ENCODE measurements at places on chromosomes 3 and 15. TPM values are rescaled to one million over a fixed set of nuclear protein-coding genes. Genes with fewer than 3 reads are reported as not detected.

TMC3 gene
- polyA plus RNA-seq, result 6.2 TPM

CHRFAM7A gene
- 3.2 TPM for polyA plus RNA-seq

IGDCC3 gene
- polyA plus RNA-seq, result 1.6 TPM

GRCh38 chr15:61764981-61765380 lies 295.3 kb downstream of the VPS13C start:
- H3K4me3 ChIP-seq, result no peak overlapping the region
- H3K27me3 ChIP-seq, result no peaks in the 10 kb centered on the region
- H3K36me3 ChIP-seq, result no peaks in the 10 kb centered on the region
- no peaks in the 10 kb centered on the region for H3K4me1 ChIP-seq
- no peak for DNase-seq
- no peak overlapping the region for H3K27ac ChIP-seq

GRCh38 chr3:15514663-15515340 lies 6.7 kb downstream of the COLQ start:
- no peaks in the 10 kb centered on the region for H3K4me1 ChIP-seq
- no peak overlapping the region for H3K4me3 ChIP-seq
- DNase-seq, result no peak
- no peak overlapping the region for H3K27ac ChIP-seq
- no peaks in the 10 kb centered on the region for H3K36me3 ChIP-seq
- H3K27me3 ChIP-seq, result no peaks in the 10 kb centered on the region

DNA sequence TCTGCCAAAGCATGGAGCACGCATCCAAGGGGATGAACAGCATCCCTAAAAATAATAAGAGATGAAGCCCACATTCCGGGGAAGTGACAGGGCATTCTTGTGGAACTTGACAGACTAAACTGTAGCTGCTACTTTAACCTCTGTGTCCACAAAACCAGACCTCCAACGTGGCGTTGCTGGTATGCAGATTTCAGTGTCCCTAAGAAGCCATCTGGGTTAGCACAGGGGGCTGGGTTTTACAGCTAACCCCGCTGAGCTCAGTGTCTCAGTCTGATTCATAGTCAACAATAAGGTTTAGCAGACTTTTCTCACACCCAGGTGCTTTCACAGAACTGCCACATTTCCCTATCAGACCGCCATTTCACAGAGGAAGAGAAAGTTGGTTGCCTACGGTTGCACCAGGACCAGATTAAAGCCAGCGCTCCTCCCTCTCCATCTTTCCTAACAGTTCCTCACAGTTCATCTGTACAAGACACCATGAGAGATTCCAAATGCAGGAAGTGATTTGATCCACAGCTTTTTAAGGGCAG lies 61.6 kb upstream of the CTDSPL start:
- peaks cover 18% of the 10 kb centered on the region for H3K36me3 ChIP-seq
- DNase-seq, result no peak
- H3K27ac ChIP-seq, result no peak overlapping the region
- no peaks in the 10 kb centered on the region for H3K4me1 ChIP-seq
- H3K4me3 ChIP-seq, result no peak overlapping the region

DNA sequence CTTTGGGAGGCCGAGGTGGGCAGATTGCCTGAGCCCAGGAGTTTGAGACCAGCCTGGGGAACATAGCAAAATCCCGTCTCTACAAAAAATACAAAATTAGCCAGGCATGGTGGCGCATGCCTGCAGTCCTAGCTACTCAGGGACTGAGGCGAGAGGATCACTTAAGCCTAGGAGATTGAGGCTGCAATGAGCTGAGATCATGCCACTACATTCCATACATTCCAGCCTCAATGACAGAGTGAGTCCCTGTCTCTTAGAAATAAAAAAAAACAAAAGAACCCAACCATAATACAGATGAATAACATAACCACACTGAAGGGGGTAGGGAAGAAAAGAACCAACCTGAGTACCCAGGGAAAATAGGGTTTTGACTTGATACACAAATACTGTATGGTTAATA lies 19.7 kb upstream of the CGNL1 start:
- H3K4me1 ChIP-seq, result no peaks in the 10 kb centered on the region
- H3K4me3 ChIP-seq, result no peak overlapping the region
- H3K36me3 ChIP-seq, result no peaks in the 10 kb centered on the region

- no peak for DNase-seq
- H3K4me3 ChIP-seq, result no peak overlapping the region
- no peaks in the 10 kb centered on the region for H3K36me3 ChIP-seq
- H3K27me3 ChIP-seq, result no peaks in the 10 kb centered on the region
These were observed 68.8 kb upstream of the DLG1 start for GRCh38 chr3:197367081-197367780.

DNA sequence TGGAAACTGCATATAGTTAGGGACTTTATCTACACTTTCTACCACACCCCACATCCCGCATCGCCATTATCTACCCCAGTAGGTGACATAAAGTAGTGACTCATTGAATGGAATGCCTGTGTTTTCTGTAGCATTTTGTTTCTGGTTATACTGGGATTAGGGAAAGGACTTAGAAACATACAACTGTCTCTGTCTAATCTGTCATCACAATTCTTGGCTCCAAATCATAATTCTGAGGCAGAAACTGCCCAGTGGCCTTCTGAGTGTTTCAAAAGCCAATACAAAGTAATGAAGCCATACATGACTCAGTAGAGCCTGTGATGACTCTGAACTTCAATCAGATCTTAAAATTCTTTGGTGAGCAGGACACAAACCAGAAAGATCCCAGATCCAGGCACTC lies 115.7 kb upstream of the CHRM5 start:
- H3K27me3 ChIP-seq, result no peaks in the 10 kb centered on the region
- H3K36me3 ChIP-seq, result no peaks in the 10 kb centered on the region
- no peak overlapping the region for H3K27ac ChIP-seq
- H3K4me3 ChIP-seq, result no peak overlapping the region
- H3K4me1 ChIP-seq, result no peaks in the 10 kb centered on the region
- DNase-seq, result no peak
